ENCODE measurements at places on chromosomes 2 and 18.
A peak's percentile ranks its signal among the peaks of the same experiment; 100 is the strongest.

- no peak for DNase-seq
Measured at GRCh38 chr2:10720947-10721395, 459 bp upstream of the ATP6V1C2 start.

- no peak for DNase-seq
Measured at GRCh38 chr18:7855671-7856070, 288.6 kb downstream of the PTPRM start.

- DNase-seq, result no peak
Measured at GRCh38 chr18:12843420-12844350, 40.4 kb downstream of the PTPN2 start.

GRCh38 chr2:130380096-130380934 lies 24.5 kb downstream of the PTPN18 start:
- DNase-seq, result no peak

GRCh38 chr2:26612522-26613240 lies 28.5 kb downstream of the CIB4 start:
- peak; percentile 26 for DNase-seq

DNA sequence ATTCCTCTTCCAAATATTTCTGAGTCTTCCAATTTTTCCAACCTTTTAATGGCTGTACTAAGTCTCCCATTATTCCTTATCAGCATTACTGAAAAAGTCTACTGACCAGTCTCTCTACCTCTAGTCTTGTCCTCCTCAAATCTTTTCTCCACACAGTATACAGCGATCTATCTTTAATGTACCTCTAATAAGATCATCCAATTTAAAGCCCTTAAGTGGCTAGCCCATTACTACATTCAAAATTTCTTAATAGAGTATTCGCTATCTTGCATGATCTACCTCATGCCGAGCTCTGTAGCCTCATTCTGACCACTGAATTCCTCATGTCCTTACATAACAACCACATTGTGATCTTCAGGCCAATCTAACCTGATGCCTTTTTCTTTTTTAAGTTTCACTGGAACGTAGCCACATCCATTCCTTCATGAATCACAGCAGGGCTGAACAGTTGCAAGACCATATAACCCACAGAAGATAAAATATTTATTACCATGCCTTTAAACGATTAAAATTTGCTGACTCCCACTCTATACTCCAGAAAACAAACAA lies 57.9 kb downstream of the SLC66A3 start:
- DNase-seq, result no peak

GRCh38 chr2:75055820-75056675 lies 97.6 kb downstream of the POLE4 start:
- no peak for DNase-seq
